ENCODE measurements at places on chromosomes 13 and 19.

DNA sequence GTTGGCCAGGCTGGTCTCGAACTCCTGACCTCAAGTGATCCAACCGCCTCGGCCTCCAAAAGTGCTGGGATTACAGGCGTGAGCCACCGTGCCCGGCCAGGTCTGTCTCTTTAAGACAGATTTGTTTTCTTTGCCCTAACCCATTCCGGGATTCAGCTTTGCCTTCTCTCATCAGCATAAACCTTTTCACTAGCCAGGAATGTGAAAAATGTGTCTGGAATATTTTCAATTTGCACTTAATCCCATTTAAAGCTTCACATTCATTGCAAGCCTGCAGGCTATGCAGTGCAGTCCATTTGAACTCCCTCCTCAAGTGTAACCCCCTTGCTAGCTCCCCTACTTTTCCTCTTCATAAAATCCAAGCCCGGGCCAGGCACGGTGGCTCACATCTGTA, 880 bp upstream of the TMEM160 start:
- DNase-seq: no peak

GRCh38 chr13:113558461-113558860, 26.1 kb upstream of the TFDP1 start:
- DNase-seq: no peak

GRCh38 chr13:29284726-29285125, 310.8 kb downstream of the SLC7A1 start:
- DNase-seq: no peak

DNA sequence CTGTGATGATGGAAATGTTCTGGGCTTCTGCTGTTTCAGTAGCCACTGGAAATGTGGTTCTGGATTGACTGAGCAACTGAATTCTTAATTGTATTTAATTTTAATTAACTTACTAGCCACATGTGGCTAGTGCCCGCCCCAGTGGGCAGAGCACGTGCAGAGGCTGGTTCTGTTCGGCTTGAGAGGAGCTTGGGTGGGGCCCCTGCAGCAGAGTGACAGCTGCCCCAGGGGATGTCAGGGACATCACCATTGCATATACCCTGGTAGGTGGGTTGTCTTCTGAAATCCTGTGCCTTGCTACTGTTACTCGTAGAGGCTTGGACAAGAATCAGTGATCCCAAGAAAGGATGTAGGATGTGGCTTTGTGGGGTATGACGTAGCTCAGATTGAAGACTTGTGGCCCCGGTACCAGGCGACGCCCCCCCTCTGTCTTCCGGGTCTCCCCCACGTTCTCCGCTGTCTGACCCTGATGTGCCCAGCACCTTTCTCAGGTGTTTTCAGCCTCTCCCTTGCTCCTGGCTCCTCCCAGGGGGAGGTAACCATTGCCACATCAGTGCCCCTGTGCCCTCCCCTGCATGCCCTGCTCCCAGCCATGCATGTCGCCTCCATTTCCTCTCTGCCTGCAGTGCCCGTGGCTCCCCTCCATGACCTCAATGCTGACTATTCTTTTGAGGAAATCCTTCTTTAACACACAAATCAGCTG, 102.6 kb upstream of the RNF113B start:
- DNase-seq: no peak

GRCh38 chr13:28819735-28820098, 422 bp upstream of the MTUS2 start:
- DNase-seq: peak; percentile 54
